Activated T-cell treated with anti-CD3 and anti-CD28 coated beads, Interleukin-2, amount 50 U/mL, for 72 hours (primary cell): ENCODE measurements at places on chromosomes 12 and 14. TPM values are rescaled to one million over a fixed set of nuclear protein-coding genes. Genes with fewer than 3 reads are reported as not detected.
A peak's percentile ranks its signal among the peaks of the same experiment; 100 is the strongest.

DNA sequence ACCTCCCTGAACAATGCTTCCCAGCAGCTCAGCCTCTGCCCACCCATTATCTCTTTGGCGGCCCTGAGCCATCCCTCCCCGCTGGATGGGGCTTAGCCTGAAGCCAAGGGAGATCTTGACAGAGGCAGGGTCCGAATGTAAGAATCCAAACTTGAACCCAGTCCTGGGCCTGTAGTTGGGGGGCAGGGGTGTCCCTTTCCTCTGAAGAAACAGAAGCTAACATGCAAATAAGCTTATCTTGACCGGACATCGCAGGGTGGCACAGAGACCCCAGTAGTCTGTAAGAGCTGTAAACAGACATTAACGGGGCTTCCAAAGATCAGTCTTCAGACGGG lies 6.0 kb downstream of the DLK1 start:
- H3K4me3 ChIP-seq = no peak overlapping the region
- H3K36me3 ChIP-seq = no peaks in the 10 kb centered on the region
- H3K27me3 ChIP-seq = peaks cover 15% of the 10 kb centered on the region
- no peak overlapping the region for H3K27ac ChIP-seq
- no peak for DNase-seq

Gene TAOK3
- total RNA-seq = 49.2 TPM

GRCh38 chr14:79581912-79582576 lies 629.3 kb downstream of the DIO2 start:
- H3K27ac ChIP-seq = no peak overlapping the region
- no peaks in the 10 kb centered on the region for H3K36me3 ChIP-seq
- no peaks in the 10 kb centered on the region for H3K4me1 ChIP-seq
- no peaks in the 10 kb centered on the region for H3K27me3 ChIP-seq

Gene SLC7A7
- 0.21 TPM for total RNA-seq

GRCh38 chr12:80053051-80053790 lies 46.1 kb upstream of the OTOGL start:
- H3K4me3 ChIP-seq = no peak overlapping the region
- H3K36me3 ChIP-seq = no peaks in the 10 kb centered on the region
- H3K27ac ChIP-seq = no peak overlapping the region
- no peaks in the 10 kb centered on the region for H3K4me1 ChIP-seq

- H3K4me1 ChIP-seq = peaks cover 18% of the 10 kb centered on the region
- H3K4me3 ChIP-seq = peak overlapping the region; percentile 85
- no peak for DNase-seq
Measured at GRCh38 chr14:74402401-74403251, 23.4 kb downstream of the SYNDIG1L start.

- H3K27me3 ChIP-seq = peaks cover 25% of the 10 kb centered on the region
- no peak overlapping the region for H3K4me3 ChIP-seq
- H3K4me1 ChIP-seq = no peaks in the 10 kb centered on the region
Measured at GRCh38 chr12:70754330-70754741, 117.1 kb upstream of the PTPRB start.

DNA sequence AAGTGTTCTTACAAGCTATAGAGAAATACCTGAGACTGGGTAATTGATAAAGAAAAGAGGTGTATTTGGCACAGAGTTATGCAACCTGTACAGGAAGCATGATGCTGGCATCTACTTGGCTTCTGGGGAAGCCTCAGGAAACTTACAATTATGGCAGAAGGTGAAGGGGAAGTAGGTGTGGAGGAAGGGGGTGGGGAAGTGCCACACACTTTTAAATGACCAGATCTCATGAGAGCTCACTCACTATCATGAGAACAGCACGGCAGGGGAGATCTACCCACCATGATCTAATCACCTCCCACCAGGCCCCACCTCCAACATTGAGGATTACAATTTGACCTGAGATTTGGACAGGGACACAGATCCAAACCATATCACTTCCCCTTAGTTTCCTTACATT lies 32.8 kb downstream of the TSHR start:
- no peaks in the 10 kb centered on the region for H3K36me3 ChIP-seq
- no peak for DNase-seq
- no peaks in the 10 kb centered on the region for H3K4me1 ChIP-seq
- H3K4me3 ChIP-seq = no peak overlapping the region
- peaks cover 6% of the 10 kb centered on the region for H3K27me3 ChIP-seq
- H3K27ac ChIP-seq = no peak overlapping the region

Gene CFAP251
- 1.6 TPM for total RNA-seq

- no peak overlapping the region for H3K27ac ChIP-seq
- no peak for DNase-seq
- no peaks in the 10 kb centered on the region for H3K27me3 ChIP-seq
- H3K4me3 ChIP-seq = no peak overlapping the region
- peaks cover 5% of the 10 kb centered on the region for H3K36me3 ChIP-seq
- no peaks in the 10 kb centered on the region for H3K4me1 ChIP-seq
Measured at GRCh38 chr14:32393119-32393518, 64.0 kb downstream of the AKAP6 start.

GRCh38 chr12:25529738-25530137 lies 23.3 kb downstream of the LMNTD1 start:
- DNase-seq = no peak
- no peaks in the 10 kb centered on the region for H3K4me1 ChIP-seq
- H3K27me3 ChIP-seq = no peaks in the 10 kb centered on the region

Gene SDR9C7
- total RNA-seq = 0.14 TPM

Gene TMEM119
- total RNA-seq = 0.74 TPM

GRCh38 chr12:48815126-48816110 lies 2.9 kb upstream of the CACNB3 start:
- peak overlapping the region; percentile 54 for H3K27ac ChIP-seq
- peaks cover 22% of the 10 kb centered on the region for H3K27me3 ChIP-seq
- peak overlapping the region; percentile 96 for H3K4me3 ChIP-seq
- peaks cover 39% of the 10 kb centered on the region for H3K4me1 ChIP-seq

DNA sequence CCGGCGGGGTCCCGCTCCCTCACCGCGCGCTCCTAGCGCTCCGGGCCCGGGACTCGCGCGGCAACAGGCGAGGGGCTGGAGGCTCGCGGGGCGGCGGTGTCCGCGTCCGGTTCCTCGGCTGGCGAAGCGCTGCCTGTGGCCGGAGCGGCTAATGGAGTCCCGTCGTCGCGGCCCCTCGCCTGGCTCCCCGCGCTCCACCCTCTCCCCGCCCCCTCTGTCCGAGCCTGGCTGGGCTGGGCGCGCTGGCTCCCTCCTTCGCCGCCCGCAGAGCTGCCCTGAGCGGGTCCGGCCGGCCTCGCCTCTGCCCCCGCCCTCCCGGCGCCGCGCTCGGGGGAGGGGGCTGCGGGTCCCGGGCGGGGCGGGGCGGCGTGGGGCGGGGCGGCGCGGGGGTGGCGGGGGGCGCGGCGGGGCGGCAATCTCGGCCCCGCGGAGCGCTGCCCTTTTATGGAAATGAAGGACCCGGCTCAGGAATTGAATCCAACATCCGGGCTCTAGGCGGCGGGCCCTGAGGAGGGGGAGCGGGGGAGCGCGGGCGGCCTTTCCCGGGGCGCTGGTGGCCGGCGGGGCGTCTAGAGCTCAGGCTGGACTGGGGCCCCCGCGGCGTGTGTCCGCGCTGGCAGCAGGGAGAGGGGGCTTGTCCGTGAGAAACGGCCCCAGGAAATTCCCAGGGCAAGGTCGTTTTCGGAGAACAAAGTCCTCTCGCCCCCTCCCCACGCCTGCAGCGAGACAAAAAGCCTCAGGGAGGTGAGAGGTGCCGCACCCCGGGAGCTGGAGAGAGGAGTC lies at the start of gene FERMT2:
TSS of gene FERMT2 (minus strand) at position 153 of the 783 bp plus-strand sequence. CDS start 482 bp downstream, outside the sequence.
- H3K4me3 ChIP-seq = peak within 1 kb of the TSS; percentile 89
- DNase-seq = peak; percentile 30
- H3K27ac ChIP-seq = peak within 1 kb of the TSS; percentile 43
- H3K27me3 ChIP-seq = peaks cover 54% of the 10 kb centered on the region

GRCh38 chr12:92988622-92989130 lies 59.6 kb upstream of the EEA1 start:
- peak overlapping the region; percentile 82 for H3K27ac ChIP-seq
- H3K4me1 ChIP-seq = peaks cover 50% of the 10 kb centered on the region
- no peaks in the 10 kb centered on the region for H3K36me3 ChIP-seq
- no peaks in the 10 kb centered on the region for H3K27me3 ChIP-seq
- DNase-seq = no peak

DNA sequence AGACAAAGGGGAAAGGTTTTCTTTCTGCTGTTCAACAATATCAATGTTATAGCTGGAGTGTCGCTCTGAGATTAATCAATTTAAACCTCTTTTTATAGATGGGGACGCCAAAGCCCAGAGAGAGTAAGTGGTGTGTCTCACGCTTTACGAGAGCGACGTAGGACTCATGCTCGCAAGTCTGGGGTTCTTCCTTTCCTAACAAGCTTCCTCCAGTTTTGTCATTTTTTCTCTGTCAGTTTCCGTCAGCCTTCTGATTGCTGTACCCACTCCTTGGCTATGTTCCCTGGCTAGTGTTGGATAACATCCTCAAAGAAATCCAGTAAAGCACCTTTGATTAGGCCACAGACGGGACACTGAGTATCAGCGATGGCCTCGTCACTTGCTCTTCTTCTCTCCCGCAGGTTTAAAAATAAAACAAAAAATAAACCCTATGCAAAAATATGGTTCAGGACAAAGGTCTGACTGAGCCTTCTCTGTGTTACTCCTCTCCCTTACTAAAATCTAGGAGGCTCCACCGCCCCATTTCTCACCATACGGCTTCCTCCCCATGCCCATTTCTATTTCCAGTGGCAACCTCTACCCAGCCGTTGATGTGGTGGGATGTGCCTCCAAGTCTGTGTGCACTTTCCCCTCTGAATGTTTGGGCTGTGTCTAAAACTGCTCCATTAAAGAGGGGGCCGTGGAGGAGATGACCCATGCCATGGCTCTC lies 172.7 kb upstream of the PARP11 start:
- H3K27ac ChIP-seq = no peak overlapping the region
- H3K4me1 ChIP-seq = peaks cover under 1% of the 10 kb centered on the region
- no peak for DNase-seq
- H3K36me3 ChIP-seq = no peaks in the 10 kb centered on the region
- H3K27me3 ChIP-seq = no peaks in the 10 kb centered on the region

DNA sequence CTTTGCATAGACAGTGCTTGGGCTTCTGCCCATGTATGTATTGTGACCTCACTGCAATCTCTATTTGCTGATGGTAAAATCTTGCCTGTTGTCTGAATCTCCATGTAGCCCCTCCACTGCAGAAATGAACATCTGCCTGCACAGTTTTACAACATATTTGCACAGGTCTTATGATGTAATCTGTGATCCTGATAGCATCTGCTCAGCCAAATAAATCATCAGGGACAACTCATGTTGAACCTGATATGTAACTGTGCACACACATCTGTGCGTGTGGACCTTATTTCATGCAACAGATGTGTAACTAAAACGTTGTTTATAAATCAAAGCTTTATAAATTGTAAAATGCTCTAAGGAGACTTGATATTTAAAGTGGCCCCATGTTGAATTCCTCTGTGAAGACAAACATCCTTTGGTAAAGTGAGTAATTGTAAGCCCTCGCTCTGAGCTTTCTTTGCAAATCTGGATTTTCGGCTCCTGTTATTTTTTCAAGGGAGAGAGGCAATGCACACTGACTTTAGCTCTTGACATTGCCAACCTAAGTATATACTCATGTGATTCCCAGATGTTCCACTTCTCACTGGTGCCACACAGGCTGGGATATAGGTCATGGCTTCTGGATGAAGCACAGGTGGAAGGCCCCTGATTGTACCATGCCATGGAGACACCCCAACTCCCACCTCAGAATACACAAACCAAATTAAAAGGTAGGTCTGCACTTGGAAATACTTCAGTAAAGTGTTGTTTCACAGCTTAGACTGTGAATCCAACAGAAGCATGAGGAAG lies 371.3 kb downstream of the GRIN2B start:
- DNase-seq = no peak
- no peaks in the 10 kb centered on the region for H3K36me3 ChIP-seq
- no peak overlapping the region for H3K4me3 ChIP-seq
- H3K4me1 ChIP-seq = no peaks in the 10 kb centered on the region

Gene FGF23
- total RNA-seq = not detected

Gene LIN7A
- not detected for total RNA-seq

Gene RNASE2
- total RNA-seq = not detected

DNA sequence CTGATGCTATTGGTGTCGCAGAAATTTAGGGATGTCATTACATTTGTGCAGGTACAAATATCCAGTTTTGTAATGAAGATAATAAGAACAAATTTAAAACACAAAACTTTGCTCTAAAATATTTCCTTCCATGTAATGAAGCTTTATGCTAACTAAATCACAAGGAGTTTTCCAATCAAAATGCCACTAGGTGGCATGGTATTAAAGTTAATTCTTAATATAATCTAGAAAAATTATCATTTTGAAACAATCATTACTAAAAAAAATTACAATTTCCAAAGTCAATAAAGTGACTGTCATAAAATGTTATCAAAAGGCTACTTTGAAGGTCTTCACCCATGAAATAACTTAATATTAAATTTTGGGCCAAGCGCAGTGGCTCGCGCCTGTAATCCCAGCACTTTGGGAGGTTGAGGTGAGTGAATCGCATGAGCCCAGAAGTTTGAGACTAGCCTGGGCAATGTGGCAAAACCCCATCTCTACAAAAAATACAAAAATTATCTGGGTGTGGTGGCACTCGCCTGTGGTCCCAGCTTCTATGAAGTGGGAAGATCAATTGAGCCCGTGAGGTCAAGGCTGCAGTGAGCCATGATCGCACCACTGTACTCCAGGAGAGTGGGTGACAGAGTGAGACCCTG lies 77.4 kb downstream of the KIF21A start:
- DNase-seq = no peak
- no peak overlapping the region for H3K4me3 ChIP-seq
- H3K4me1 ChIP-seq = no peaks in the 10 kb centered on the region
- H3K27ac ChIP-seq = no peak overlapping the region
- no peaks in the 10 kb centered on the region for H3K27me3 ChIP-seq

Gene CCDC196
- total RNA-seq = not detected

DNA sequence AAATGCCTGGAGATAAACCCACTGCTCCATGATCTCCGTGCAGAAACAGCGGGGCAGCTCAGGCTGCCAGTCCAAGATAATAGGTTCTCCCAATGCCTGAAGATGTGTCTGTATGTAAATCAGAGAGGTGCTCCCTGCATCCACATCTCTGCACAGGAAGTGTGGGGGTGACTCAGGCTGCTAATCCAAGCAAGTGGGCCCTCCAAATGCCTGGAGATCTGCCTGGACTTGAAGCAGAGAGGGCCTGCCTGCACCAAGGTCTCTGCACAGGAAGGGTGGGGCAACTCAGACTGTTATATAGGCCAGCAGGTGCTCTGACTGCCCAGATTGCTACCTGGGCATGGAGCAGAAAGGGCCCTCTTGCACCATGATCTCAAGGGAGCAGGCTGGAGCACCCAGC lies 504.7 kb downstream of the LRFN5 start:
- H3K36me3 ChIP-seq = peaks cover 4% of the 10 kb centered on the region
- H3K27me3 ChIP-seq = no peaks in the 10 kb centered on the region
- no peak for DNase-seq

Gene FLVCR2
- 5.9 TPM for total RNA-seq

GRCh38 chr14:35028435-35028834 lies 17.6 kb upstream of the FAM177A1 start:
- H3K27ac ChIP-seq = no peak overlapping the region
- no peaks in the 10 kb centered on the region for H3K27me3 ChIP-seq
- DNase-seq = no peak
- H3K4me1 ChIP-seq = no peaks in the 10 kb centered on the region
- H3K36me3 ChIP-seq = peaks cover 9% of the 10 kb centered on the region

Gene PLXNC1
- 14.1 TPM for total RNA-seq

GRCh38 chr14:31253746-31254471 lies 46.3 kb upstream of the HECTD1 start:
- no peaks in the 10 kb centered on the region for H3K36me3 ChIP-seq
- no peaks in the 10 kb centered on the region for H3K4me1 ChIP-seq
- H3K4me3 ChIP-seq = no peak overlapping the region
- H3K27ac ChIP-seq = no peak overlapping the region
- no peak for DNase-seq
